WTC11 (cell line): ENCODE measurements at places on chromosomes 2 and 18.

- DNase-seq, result no peak
Measured at GRCh38 chr2:73114273-73114867, 1.6 kb upstream of the RAB11FIP5 start.

GRCh38 chr2:73255907-73256617, 22.0 kb downstream of the CCT7 start:
- DNase-seq, result no peak

DNA sequence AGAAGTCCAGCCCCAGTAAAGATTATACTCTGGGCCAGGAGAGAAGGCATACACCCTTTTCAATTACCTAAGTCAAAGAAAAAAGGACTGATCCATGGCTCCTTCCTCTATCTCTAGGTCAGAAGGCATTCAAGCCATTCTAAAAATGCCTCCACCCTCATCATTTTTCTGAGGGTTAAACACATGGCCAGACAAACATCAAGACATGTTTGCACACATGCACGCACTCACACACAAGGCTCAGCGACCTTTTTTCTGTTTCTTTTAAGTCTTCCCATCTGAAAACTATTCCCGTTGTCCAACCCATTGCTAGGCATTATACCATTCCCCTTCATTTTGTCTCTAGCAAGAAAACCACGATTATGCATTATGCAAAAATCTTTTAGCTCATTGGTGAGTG, 126.6 kb downstream of the EN1 start:
- no peak for DNase-seq

DNA sequence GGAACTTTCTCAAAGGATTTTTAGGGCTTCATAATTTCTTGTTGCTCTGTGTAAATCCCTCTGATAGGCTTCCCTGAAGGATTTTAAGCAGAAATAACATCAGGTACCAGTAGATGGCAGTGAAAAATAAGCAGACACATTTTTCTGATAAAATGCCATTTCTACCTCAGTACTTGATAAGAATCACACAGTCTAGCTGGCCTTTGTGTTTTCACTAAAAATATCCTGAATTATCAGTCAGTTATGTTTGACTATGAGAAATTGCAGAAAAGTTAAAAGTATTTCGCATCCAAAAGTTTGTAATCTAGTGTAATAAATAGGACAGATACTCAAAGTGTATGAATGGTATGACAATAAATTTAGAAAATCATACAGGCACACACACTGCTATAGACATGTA, 68.7 kb downstream of the DNAJC10 start:
- no peak for DNase-seq

- no peak for DNase-seq
Measured at GRCh38 chr2:27888790-27889189, 1.4 kb downstream of the RBKS start.
